ENCODE measurements at places on chromosomes 5 and 9.

GRCh38 chr5:74432721-74433120 lies 207.8 kb downstream of the ENC1 start:
- no peak for DNase-seq

- DNase-seq: no peak
These were observed 9.6 kb downstream of the LRRC8A start for GRCh38 chr9:128891321-128892220.

DNA sequence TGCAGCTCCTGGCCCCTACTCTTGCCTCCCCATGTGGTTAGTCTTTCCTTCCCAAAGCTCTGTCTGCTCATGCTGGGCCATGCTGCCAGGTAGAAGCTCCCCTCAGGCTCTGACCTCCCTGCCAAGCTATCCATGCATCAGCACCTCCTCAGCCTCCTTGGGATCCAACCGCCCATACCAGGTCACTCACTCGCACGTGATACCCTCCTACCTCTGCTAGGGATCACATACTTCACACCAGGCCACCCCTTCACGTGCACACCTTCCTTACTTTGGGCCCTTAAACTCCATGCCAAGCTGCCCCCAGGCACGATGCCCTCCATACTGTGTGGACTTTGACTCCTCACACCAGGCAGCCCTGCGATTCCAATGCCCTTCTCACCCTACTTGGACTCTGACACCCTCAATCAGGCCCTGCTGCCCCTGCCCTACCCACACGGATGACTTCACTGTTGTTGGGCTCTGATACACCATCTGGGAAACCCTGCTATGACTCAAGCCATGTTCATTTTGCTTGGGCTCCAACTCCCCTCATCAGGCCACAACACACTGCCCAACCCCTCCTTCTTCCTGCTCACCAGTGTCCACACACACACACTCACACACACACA lies 34.1 kb downstream of the ZNF483 start:
- DNase-seq: no peak

DNA sequence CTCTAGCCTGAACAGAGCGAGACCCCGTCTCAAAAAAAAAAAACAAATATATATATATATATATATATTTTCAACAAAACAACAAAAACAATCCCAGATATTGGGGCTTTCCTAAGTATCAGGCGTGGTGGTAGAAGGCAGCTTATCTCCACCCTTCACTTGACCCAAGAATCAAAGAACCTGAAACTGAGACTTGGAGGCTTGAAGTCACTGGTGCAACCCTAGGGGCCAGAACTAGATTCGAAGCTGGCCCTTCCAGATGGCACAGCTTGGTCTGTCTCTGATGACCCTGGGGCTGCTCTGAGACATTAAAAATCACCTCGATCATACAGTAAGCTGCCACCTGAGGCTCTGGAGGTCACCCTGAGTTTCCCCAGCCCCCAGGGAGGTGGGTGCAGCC lies 1.3 kb upstream of the KCNMB1 start:
- no peak for DNase-seq

GRCh38 chr5:3179220-3179619 lies 416.4 kb upstream of the IRX1 start:
- no peak for DNase-seq

GRCh38 chr9:124537926-124538325 lies 30.7 kb upstream of the NR5A1 start:
- DNase-seq: no peak

GRCh38 chr5:180922932-180923331 lies 24.0 kb downstream of the BTNL8 start:
- no peak for DNase-seq
